Neural progenitor cell (in vitro differentiated cells): ENCODE measurements at places on chromosomes 5 and 9. TPM values are rescaled to one million over a fixed set of nuclear protein-coding genes. Genes with fewer than 3 reads are reported as not detected.

- DNase-seq: no peak
Measured at GRCh38 chr5:55578771-55579170, 44.0 kb upstream of the PLPP1 start.

The CATSPER3 gene
- total RNA-seq: 0.19 TPM in 1 of 2 replicates, not detected in the other

- DNase-seq: no peak
Measured at GRCh38 chr5:53607886-53608285, 47.4 kb downstream of the NDUFS4 start.

The PFN3 gene
- total RNA-seq: not detected in 2 replicates

DNA sequence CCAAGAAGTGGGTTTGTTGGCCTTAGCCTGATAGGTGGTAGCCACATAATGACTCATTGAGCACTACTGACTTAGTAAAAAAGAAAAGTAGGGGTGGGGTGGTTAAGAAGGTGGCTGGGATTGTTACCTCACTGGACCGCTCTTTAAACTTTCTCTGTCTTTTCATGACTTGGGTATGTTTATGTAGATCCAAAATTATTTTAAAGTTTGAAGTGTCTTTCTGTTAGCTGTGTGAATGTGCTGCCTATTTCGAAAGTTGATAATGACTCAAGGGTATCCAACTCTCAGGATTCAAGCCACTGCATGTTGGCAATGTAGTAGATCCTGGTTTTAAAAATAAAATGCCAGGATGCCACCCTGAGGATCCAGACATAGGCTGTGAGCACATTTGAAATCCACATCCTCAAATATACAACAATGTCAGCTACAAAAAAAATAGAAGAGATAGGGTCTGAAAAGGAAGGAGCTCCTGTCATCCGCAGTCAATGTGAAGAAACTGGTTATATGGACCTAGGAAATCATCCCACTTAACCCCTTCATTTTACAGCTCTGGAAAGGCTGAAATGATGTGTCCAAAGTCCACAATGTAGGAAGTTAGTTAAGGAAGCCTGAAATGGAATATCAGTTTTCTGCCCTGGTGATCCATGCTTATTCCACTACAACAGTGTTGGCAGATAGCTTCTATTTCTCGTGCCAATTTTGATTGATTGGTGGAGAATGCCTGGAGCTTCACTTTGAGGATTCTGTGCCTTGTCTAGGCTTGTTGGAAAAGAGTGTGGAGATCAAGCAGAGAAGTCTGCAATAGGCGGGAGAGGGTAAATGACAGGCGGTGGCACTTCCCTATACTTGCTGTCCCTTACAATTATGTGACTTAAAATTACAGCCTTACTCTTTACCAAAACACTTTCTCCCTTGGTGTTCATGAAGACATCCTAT is 23.4 kb downstream of the ZNF462 start:
- no peak for DNase-seq

DNA sequence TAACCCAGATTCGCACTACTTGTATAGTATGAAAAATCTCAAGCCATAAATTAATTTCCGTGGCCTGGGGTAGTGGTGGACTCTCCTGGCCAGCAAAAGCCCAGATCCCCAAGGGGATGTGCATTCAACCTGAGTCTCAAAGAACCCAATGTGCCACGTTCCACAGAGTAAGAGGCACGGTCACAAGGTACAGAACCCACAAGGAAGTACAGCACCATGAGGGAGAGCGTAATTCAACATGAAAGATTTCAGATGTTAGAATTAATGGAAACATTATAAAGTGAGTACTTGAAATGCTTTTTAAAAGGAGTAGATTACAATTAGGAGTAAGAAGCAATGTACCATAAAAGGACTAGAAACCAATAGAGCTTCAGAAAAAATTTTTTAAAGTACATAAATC is 23.4 kb downstream of the SRD5A1 start:
- DNase-seq: no peak

- no peak for DNase-seq
Measured at GRCh38 chr5:173494446-173494845, 122.0 kb downstream of the BOD1 start.

- DNase-seq: peak; percentile 70
Measured at GRCh38 chr5:132883261-132883834, 9.9 kb downstream of the LEAP2 start.

- no peak for DNase-seq
Measured at GRCh38 chr9:95379630-95380029, 62.1 kb upstream of the FANCC start.

DNA sequence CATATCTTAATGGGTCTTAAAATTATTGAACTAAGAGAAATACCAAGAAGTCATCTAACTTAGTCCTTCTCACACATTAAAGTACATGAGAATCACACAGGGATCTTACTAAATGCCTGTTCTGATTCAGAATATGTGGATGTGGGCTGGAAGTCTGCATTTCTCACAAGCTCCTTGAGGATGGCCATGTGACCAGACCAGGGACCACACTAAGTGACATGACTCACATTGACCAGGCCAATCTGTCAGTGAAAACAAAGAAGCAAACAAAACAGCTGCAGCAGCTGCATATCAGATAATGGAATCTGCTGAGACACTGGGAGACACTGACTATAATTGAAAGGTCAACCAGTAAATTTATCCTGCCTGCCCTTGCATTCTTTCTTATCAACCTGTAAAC is 110.5 kb downstream of the ADAMTS12 start:
- peak; percentile 22 for DNase-seq

GRCh38 chr9:5743109-5743508 is 89.8 kb downstream of the ERMP1 start:
- DNase-seq: no peak

- no peak for DNase-seq
Measured at GRCh38 chr5:116375926-116376325, 198.7 kb downstream of the SEMA6A start.

DNA sequence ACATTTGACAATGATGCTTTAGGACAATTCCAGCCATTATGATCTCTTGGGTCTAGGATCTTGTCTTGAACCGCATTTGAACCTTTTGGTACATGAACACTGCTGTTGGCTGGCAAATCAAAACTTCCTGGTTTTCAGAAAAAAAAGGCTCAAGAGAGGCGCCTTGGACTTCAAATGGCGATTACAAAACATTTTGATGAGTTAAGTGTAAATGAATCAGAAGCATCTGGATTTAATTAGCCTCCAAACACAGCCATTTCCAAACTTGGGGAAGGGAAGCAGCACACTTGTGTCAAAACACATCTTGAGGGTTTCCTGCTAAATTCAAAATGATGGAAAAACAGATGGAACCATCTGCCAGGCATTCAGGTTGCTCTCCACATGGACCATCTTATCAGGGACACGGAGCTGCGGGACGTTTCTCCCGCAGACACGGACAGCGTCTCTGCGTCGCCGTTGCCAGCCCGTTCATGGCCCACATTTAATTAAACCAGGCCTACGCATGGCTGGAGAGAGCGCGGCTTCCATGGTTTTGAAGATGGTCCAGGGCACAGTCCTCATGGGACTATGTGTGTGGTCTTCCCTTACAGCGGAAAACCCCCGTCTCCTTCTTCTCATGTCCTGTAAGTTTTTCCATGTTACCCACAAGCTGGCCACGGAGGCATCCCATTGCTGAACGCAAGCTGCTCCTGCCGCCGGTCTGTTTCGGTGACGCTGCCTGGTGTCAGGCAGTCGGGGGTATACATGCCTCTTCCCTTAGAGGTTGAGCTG is 55.8 kb upstream of the PTCH1 start:
- DNase-seq: no peak

The FRRS1L gene
- 4.3 and 13.3 TPM in 2 replicates for total RNA-seq

- DNase-seq: no peak
Measured at GRCh38 chr5:174563899-174564298, 160.5 kb upstream of the MSX2 start.

GRCh38 chr5:100800562-100800961 is 102.5 kb downstream of the ST8SIA4 start:
- DNase-seq: no peak

DNA sequence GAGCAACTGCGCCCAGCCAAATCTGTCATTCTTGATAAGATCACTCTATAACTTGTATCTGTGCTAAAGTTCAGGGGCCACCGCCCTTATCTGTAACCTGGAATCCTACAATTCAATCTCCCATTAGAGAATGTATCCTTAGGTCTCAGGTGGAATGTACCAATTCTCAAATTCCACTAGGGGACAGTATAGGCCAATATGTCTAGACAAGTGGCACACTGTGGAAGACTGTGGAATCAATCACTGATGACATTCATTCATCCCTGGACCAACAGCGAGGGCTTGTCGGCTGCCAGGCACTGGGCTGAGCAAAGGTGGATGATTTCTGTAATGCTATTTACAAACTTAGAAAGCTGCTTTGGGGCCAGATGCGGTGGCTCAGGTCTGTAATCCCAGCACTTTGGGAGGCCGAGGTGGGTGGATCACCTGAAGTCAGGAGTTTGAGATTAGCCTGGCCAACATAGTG is 28.7 kb upstream of the MEGF9 start:
- peak; percentile 60 for DNase-seq

DNA sequence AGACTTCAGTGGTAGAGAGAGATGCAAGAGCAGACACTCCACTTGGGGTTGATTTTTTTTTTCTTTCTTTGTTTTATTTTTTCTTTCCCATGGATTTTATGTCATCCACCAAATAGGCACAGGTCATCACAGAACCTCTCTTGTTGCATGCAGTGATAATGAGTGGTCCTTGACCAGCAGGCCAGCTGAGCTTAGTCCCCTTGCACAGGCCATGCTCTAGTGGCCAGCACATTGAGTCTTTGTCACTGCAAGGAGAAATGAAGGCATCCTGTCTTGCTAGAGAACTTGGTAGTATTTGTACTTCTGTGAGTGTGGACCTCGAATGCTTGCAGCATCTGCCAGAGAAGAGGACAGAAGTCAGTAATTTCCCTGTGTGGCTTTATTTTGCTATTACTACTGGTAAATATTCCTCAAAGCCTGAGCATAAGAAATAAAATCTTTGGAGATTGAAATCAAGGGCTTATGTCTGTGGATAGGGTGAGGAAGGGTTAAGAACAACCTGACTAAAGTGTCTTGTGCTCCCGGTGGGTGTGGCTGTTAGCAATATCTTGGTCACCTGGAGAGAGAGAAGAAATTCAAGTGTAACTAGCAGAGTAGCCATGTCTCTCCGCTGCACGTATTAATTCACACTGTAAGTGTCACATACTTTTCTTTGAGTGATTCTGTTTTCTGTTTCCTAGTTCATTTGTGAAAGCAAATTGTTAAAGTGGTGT is 45.3 kb upstream of the NCS1 start:
- no peak for DNase-seq

DNA sequence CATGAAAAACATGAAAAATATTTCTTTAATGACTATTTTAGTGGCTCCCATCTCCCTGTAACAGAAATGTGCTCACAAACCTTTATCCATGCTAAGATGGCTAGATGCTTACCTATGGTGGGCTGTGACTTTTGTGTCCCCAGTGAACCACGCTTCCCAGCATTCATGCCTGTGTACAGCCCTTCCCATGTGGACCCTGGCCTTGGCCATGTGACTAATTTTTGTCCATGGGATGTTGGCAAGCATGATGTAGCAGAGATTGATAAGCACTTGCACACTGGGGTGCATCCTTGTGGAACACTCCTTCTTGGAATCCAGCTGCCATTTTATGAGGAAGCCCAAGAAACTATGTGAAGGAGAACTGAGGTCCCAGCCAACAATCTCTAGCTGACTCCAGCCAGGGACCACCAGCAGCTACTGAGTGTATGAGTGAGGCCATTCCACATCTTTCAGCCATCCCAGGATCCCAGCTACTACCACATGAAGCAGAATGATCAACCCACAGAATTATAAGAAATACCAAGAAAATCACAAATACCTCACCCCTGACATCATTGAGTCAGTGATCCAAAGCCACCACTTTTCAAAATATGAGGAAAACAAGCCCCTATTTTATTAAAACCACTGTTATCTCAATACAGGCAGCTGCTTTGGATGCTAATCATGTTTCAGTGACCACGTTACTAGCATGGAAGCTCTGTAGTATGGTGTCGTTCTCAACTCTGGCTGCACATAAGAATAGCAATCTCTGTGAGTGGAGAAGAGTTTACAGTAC is 16.1 kb upstream of the RAI14 start:
- DNase-seq: no peak

DNA sequence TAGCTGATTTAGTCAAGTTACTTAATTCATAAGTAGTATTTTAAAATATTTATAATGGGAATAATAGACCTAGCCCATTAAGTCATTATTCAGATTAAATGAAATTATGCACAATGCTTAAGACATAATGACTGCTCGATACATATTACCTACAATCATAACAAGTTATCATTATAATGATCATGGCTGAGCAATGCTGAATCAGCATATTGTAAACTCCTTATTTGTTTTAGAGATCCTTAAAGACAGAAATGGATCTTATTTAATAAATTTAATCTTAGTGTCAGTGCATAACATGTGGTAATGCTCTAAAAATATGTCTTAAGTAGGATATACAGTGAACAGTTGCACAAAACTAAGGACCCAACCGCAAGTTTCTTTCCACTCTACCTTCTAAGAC is 169.0 kb downstream of the TRPM6 start:
- no peak for DNase-seq

GRCh38 chr5:164336276-164336675 is 830.9 kb downstream of the MAT2B start:
- no peak for DNase-seq

DNA sequence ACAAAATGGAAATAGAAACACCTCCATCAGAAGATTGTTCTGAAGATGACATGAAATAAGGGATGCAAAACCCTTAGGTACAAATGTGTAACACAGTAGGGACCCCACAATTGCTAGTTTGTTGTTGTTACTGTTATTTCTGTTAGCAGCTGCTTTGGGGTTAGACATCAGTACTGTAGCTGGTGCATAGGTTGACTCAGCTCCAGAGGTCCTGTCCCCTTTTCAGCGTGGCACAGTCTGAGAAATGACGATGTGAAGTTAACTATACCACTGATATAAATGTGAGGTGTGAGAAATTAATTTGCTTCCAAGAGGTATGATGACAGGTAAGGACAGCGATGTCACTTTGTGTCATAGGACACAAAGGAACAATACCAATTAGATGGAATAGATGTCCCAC is 384.6 kb upstream of the KLF4 start:
- DNase-seq: no peak

- no peak for DNase-seq
Measured at GRCh38 chr5:76291305-76292077, 111.6 kb upstream of the IQGAP2 start.

The SPATA31A3 gene
- not detected in 2 replicates for total RNA-seq

- no peak for DNase-seq
Measured at GRCh38 chr9:101072259-101072658, 43.7 kb downstream of the PLPPR1 start.

DNA sequence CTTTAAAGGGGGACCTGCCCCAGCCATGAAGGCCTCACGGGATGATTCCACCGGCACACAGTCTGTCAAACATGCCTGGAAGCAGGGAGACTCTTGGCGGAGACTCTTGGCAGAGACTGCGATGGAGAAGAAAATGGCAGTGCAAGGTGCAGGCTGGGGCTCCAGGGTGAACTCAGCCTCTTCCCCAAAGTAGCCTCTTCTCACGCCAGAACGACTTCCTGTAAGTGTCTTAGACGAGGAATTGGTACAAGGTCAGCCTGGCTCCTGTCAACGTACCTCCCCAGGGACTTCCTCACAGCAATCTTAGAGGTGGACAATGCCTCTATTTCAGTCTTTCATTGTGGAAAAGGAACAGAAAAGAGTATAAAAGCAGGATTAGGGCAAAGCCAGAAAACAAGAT is 109.3 kb downstream of the UGCG start:
- peak; percentile 44 for DNase-seq

- peak; percentile 44 for DNase-seq
Measured at GRCh38 chr9:99967457-99967856, 61.0 kb downstream of the STX17 start.
